HT-29 (cell line): ENCODE measurements at places on chromosomes 6 and 20. TPM values are rescaled to one million over a fixed set of nuclear protein-coding genes. Genes with fewer than 3 reads are reported as not detected.

DNA sequence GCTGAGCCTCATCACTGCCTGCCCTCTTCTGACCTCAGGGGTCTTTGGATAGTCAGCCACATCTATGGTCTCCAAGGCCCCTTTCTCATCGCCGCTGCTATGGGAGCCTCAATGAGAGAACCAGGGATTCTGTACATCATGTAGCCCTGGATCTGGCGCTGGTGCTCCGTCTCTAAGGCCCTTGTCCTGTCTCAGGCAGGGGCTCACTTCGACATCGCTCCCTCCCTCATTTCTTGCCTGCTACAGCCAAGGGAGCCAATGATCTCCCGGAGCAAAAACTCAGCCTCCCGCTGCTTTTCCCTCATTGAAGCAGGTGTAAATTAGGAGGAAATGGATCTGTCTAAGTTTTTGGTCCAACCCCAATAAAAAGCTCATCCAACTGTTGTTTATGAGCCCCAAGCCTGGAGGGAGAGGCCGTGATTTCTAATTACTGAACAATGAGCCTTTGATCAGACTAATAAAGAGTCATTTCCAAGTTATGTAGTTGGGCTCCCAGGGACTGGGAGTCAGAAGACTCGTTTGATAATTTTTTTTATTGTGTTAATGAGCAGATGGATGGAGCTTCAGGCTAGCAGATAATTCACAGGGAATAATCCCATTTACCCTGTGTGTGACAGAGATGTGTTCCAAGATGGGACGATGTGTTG is 30.9 kb downstream of the LBP start:
- no peak for DNase-seq

GRCh38 chr20:41905199-41905598 is 287.0 kb upstream of the CHD6 start:
- DNase-seq = no peak

- DNase-seq = no peak
Observed at GRCh38 chr6:62039605-62040004, 246.4 kb downstream of the KHDRBS2 start.

DNA sequence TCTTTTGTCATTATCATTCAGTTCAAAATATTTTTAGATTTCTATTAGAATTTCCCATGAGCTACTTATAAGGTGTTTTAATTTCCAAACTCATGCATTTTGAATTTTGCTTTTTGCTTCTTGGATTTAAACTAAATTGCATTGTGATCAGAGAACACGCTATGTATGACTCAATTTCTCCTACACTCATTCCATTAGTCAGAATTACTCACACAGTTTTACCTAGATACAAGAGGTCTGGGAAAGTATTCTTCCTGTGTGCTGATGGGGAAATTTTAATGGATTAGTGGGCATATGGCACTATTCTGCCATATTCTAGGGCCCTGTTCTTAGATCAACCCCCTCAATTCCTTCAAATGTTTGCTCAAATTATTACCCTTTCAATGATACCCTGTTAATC is 49.9 kb upstream of the BMP5 start:
- no peak for DNase-seq

DNA sequence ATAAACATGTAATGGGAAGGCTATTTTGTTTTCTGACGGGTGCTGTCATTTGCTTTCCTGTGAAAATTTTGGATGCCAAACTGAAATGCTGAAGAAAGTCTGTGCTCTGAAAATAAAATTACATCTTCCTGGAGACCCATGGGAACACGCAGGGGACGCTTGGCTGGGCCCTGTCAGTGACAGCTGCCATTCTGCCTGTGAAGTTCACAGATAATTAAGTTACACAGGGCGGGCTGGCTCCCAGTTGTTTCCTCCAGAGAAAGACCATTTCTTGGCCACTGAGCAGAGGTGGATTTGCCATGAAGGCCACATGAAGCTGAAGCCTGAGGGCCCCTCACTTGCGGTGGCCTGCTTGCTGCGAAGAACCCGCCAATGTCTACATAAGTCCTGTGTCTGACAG is 93.5 kb downstream of the TMEM170B start:
- DNase-seq = no peak

DNA sequence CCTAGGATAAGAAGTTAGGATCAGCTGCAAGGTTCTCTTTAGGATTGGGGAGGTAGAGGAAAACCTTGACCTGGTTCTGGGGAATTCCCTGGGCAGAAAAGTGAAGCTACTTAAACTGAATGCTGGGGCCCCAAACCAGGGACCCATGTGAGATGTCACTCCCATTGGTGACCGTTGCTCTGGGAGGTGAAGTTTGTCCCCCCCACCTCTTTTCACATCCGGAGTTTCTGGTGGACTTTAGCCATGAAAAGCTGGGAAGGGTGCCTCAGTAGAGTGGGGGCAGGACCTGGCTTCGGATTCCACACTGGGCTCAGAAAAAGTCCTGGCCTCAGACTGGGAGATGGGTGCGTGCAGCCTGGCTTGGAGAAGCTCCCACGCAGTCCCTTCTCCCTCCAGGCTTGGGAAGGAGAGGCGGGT is 13.2 kb downstream of the TJAP1 start:
- no peak for DNase-seq

DNA sequence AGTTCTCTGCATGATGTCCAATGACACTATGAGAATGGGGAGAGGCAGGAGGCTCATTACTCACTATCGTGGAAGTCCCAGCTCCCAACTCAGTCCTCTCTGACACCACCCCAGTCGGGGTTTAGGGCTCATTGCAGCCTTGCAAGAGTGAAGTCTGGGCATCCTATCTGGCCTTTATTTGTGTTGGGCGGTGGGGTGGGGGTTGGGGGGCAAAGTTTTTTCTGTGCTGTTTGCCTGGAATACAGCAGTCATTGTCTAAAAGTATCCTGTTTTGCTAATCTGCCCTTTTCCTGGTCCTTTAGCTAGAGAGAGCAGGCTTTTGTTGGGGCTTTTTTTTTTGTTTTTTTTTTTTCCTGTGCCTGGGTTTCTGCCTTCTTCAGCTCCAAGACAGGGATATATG is 174.2 kb downstream of the MYLK4 start:
- DNase-seq = no peak

DNA sequence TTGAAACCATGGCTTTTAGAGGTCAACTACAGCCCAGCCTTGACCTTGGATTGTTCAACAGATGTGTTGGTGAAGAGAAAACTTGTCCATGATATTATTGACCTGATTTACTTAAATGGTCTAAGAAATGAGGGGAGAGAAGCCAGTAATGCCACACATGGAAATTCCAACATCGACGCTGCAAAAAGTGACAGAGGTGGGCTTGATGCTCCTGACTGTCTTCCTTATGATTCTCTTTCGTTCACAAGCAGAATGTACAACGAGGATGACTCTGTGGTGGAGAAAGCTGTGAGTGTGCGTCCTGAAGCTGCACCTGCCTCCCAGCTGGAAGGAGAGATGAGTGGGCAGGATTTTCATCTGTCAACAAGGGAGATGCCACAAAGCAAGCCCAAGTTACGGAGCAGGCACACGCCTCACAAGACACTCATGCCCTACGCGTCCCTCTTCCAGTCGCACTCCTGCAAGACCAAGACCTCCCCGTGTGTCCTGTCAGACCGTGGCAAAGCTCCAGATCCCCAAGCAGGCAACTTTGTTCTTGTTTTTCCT is 16.2 kb downstream of the TTLL2 start:
- DNase-seq = no peak

Gene MDFI
- 0.36 and 1.5 TPM in 2 replicates for total RNA-seq
